ENCODE measurements at places on chromosomes 11 and 22.

DNA sequence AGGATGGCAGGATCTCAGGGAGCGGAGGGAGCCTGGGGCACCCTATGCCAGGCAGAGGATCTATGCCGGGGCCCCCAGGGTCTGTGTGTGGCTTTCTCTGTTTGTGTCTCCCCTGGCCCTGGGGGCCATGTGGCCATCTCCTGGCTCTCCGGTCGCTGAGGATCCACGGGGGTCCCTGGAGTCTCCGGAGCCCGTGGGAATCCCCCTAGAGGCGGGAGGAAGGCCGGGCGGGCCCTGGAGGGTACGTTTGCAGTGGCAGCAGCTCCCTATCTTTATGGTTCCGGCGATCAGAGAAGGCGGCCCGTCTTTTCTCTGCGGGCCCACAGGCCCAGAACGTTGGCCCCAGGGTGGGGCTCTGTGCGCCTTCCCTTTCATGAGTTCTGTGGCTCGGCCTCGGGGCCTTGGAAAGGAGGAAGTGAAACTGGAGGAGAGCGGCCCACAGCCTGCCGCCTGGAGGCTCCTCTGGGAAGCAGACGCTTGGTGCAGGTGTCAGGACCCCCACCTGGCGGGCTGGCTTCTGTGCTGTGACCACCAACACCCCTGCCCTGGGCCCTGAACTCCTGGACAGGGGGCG is 82.1 kb downstream of the KCNQ1 start:
- peak; percentile 3 for DNase-seq

DNA sequence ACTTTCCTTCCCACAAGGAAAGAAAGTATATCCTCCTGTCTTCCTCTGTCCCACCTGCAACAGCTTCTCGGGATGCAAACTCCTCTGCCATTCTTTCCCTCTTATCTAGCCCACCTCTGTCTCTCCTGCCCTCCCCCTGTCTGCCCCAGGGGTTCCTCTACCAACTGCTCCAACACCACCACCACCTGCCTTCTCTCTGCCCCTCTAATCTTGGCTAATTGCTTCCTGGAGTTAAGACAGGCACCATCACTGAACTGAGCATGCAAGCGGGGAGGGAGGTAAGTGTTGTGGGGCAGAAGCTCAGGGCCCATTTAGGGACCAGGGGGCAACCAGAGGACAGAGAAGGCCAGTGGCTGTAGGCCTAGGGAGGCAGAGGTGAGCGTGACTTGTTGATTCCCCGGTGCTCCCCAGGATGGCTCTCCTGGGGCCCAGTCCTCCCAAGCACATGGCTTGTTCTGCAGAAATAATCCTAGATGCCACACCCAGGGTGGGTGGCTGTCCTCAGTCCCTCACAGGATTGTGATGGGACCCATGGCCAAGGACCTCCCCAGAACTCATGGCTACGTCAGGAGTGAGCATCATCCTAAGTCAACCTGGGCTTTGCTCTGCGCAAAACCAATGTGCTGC is 111.1 kb downstream of the TP53I11 start:
- DNase-seq = no peak

DNA sequence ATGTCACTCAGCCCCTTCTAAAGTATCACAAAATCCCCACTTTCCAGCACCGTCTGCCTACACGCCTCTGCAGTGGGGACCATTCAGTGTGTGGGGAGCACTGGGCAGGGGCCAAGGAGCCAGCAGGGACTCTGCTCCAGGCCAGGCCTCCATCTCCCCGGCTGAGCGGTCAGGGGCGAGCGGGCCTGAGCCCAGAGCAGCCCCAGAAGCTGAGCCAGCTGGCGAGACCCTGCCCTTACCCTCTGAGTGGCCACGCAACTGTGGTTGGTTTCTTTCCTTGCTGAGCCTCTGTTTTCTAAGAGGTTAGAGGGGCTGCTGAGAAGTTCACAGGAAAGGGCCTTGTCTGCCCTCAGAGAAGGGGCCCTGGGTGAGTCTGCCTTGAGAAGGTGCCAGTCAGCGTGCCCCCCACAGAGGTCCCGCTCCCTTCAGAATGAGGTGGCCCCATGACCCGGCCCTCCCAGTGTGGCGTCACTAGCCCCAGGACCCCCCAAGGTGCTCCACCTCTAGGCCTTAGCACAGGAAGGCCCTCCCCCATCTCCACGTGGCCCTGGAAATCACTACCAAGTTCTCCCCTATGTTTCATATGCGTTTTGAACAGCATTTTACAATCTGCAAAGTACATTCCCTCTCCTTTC is 46.9 kb downstream of the WNT11 start:
- DNase-seq = no peak

GRCh38 chr11:3206156-3206921 is 12.3 kb downstream of the MRGPRG start:
- DNase-seq = no peak

DNA sequence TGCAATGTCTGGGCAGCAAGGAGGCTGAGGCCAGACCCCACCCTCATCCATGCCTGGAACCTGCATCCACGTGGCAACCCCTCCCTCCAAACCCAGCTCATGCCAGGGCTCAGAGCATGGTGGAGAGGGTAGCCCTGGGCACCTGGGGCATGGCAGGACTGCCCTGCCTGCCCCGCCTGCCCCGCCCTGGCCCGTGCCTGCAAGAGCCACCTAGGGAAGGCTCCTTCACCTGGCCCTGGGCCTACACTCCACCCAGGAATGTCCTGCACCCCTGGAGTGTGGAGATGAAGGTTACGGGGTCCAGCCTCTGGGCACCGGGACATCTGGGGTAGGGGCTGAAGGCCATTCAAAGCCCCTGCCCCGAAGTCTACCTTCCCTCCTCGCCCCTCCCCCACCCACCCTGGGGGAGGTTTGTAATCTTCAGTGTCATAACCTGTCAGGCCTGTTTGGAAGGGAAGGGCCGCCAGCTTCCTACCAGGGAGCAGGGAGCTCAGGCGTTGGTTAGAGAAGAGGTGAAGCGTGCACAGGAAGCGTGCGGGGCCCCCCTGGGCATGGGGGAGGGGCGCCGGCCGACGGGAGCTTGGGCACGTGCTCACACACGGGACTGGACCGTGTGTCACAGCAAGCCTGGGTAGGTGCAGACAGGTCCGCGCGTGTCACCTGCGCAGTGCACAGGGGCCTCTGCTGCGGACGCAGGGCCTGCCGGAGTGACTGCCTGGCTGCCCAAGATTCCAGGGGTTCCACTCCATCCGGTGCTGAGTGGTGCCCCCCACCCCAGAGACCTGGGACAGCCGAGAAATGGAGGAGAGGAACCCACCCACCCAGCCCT is 30.7 kb upstream of the TH start:
- no peak for DNase-seq

DNA sequence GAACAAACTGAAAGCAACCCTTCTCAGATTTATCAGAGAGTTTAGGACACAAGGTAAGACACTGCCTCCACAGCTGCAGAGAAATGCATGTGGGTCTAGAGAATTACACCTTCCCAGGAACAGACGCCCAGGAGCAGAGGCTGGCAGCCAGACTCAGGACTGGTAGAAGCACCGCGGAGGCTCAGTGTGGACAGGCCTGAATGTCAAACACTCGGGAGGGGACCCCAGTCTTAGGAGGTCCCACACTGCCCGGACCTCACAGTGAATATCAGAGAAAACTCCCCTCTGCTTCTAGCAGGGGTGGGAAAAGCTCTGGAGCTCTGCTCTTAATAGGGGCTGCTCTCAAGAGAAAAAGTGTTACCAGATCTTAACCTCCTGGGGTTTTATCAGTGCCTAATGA is 952.7 kb downstream of the BRD1 start:
- no peak for DNase-seq

GRCh38 chr11:65744026-65744698 is 23.6 kb upstream of the RNASEH2C start:
- DNase-seq = no peak

DNA sequence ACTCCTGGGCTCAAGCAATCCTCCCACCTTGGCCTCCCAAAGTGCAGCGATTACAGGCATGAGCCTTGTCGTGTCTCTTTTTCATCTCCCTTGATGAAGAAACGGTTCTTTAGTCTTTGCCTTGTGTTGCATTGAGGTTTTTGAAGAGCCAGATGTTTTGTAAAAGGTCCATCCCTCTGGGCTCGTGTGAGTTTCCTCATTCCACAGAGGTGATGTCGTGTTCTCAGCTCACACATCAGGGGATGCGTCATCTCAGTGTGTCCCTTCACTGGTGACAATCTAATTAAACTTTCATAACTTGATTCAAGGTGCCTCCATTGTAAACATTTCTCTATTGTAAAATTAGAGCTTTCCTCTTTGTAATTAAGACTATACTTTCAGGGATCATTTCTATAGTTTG is 29.7 kb upstream of the TEF start:
- no peak for DNase-seq

DNA sequence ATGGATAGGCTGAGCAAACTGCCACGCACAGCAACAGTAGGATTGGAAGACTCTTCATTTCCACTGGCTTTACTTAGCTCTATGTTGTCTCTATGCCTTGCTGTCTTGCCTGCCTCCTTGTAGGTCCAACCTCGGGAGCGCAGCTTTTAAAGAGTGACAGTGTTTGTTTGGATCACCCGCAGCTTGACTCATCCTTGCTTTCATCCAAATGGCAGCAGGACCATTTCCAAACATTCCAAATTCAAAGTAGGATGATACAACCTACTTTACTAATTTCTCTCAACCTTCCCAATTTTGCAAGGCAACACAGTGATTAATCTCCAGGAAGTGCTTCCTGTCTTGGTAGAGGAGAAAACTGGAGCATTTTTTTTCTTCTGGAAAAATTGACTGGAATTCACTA is at the start of gene MMP3:
Gene MMP3, minus strand, starts transcription at position 121 of the 400 bp plus-strand sequence. Its CDS starts 63 bp downstream, at position 58.
- DNase-seq = no peak

Data from T-helper 1 cell (primary cell).